ENCODE measurements at places on chromosomes 3 and 15.

- peak; percentile 12 for DNase-seq
Measured at GRCh38 chr3:134029734-134030378, at the start of gene SLCO2A1. Gene SLCO2A1, minus strand, starts transcription at chr3:134029925. Its CDS starts 123 bp downstream, at chr3:134029802.

DNA sequence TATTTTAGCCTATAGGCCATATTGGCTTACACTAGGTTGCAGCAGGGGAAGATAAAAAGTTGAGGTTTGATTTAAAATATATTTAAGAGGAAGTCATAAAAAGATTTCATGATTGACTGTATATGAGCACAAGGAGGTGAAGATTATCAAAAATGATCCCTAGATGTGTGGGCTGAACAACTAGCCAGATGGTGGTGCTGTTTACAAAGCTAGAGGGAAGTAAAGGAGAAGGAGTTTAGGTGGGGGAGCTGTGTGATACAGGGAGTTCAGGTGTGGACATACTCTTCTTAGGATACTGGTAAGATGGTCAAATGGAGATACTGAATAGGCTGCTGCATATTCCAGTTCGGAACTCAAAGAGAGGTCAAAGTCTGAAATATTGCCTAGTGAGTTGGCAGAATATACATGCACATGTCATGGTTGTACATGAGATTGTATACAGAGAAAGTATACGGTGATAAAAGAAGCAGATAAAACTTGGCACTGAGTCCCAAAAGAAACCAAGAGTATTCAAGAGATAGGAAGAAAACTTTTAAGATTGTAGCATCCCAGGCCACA, 727.8 kb downstream of the NLGN1 start:
- DNase-seq, result no peak

- DNase-seq, result no peak
Measured at GRCh38 chr15:33638453-33638852, 327.7 kb downstream of the RYR3 start.

DNA sequence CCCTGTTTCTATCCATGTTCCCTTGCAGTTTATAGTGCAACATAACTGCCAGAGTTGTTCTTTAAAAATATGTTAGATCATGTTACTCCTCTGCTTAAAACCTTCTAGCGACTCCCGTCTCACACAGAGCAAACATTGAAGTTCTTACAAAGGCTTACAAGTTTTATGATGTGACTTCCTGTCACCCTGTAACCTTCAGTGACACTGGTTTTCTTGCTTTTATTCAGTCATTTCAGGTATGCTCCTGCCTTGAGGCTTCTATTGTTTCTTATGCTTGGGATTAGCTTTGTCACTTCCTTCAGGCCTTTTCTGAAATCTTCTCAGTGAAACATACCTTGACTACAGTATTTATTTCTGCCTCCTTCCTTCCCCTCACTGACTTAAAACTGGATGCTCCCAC, 252.1 kb downstream of the DOCK3 start:
- DNase-seq, result no peak

DNA sequence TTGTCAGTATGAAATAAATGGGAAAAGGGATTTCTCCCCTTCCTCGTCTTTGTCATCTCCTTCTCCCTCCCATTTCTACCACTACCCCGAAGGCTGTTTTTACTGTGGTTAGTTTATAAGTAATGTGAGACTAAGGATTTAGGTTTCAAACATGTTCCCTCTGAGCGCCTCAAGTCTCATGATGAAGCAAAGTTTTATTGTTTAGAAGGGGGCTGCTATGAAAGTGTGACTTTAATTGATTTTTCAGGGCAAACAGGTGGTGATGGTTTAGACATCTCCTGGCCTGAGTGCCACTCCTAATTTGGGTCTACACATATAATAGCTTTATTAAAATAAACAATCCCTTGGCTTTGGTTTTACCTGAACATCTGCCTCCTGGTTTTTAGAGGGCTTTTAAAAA, 185.5 kb downstream of the MCTP2 start:
- DNase-seq, result no peak

- DNase-seq, result no peak
Measured at GRCh38 chr3:194756791-194757325, 71.2 kb downstream of the FAM43A start.

GRCh38 chr3:10340046-10340445, 19.1 kb upstream of the SEC13 start:
- no peak for DNase-seq

DNA sequence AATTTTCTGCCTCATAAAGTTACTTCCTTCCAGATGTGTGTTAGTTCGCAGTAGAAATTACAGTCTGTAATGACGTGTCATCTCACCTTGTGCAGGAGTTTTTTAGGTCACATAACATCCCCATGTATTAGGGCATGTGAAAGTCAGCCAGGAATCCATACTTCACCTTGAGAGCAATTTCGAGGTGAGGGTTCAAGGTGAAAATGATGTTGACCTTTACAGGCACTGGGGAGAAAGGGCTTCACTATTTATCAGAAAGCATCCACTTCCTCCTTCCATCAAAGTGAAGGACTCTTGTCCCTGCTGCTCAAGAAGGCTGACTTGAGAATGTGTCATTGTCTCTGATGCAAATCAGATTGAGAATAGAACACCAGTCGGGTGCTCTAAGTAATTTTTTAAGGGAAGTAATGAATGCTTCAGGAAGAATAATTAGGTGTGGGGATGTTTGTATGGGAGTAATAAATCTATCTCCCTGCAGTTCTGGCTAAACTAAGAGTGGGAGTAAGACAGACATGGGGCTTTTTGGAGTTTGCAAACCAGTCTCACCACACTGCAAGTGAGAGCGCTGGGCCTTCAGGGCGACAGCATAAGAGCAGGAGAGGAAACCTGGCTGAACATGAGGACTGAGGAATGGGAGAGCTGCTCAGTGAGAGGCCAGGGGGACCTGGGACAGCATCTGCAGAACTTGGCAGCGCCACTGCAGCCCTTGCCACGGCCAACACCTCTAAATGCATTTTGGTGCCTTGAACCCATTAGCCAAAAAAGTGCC, 85.9 kb upstream of the IL12A start:
- no peak for DNase-seq

- DNase-seq, result no peak
Measured at GRCh38 chr3:123668906-123669305, 84.1 kb upstream of the HACD2 start.

DNA sequence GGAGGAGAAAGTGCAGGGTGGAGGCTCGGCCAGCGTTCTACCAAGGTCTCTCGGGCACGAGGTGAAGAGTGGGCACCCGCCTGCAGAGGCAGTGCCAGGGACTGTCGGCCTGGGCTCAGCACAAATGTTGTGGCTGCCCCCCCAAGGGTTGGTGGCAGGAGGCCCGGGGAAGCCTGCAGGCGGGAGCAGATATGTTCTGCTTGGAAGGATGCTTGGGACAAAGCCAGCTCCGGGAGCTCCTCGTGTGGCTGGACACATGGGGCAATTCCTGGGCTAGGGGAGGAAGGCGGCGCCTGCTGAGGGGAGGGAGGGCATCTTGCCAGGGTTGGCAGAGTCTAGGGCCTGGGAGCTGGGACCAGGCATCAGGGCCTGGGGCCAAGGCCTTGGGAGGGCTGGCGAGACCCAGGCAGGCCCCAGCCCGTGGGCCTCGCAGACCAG, 30.4 kb upstream of the FBLN2 start:
- DNase-seq, result no peak

GRCh38 chr3:81554388-81554787, 207.1 kb downstream of the GBE1 start:
- no peak for DNase-seq

GRCh38 chr3:196721097-196721496, 8.9 kb downstream of the PIGX start:
- DNase-seq, result no peak

DNA sequence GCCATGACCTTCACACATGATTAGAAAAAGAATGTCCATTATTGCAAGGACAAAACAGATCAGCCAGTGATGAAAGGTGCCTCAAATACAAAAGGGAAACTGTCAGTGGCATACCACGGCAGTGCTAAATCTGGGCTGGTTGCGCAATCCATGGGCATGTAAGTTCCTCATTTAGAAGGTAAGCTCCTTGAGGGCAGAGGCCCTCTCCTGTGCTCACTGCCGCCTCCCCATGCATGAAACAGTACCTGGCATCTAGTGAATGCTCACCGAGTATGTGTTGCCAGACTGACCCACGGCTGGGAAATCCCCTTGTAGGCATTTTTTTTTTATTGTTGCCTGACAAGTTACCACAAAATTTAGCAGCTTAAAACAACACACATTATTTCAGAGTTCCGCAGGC, 312.1 kb upstream of the CHRM5 start:
- DNase-seq, result no peak
